ENCODE measurements at places on chromosomes 7 and 10. TPM values are rescaled to one million over a fixed set of nuclear protein-coding genes. Genes with fewer than 3 reads are reported as not detected.

IL6 gene
- total RNA-seq = not detected

POU6F2 gene
- 0.37 TPM for total RNA-seq

SFTPD gene
- not detected for total RNA-seq

SPDYE9 gene
- not detected for total RNA-seq

THNSL1 gene
- 1.6 TPM for total RNA-seq

GRCh38 chr10:77507291-77507880, 130.2 kb downstream of the KCNMA1 start:
- DNase-seq = no peak

- no peak for DNase-seq
Measured at GRCh38 chr10:88521791-88522190, 61.3 kb downstream of the RNLS start.

GRCh38 chr7:101031082-101031481, 11.2 kb downstream of the MUC17 start:
- no peak for DNase-seq

DNA sequence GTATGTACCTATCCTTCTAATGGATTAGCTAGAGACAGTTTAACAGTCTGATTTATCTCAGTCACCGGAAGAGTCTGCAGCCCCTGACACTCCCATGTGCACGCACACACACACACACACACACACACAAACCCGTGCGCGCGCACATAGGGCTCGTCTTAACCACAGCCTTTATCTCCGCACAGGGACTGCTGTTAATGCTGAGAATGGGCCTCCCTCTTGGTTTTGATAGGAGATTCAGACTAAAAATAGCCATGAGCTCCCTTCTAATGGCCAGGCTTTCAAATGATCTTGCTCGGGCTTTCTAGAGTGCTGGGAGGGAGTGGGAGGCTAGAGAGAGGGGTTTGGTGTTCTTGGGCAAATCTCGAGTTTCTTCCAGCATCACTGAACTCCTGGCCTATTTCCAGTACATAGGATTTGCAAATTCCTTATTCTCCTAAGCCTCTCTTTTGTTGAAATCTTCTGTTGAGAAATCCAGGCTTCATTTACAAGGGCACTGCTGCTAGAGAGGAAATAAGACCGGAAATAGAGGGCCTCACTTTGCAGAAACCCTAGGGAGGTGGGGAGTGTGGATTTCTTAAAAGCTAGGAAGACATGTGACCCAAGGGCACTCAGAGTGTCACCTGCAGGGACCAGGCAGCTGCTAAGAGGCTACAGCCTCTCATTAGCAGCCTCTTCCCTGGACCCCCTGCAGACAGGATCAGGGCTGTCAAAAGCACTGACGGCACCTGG, 2.4 kb downstream of the TMEM72 start:
- DNase-seq = peak; percentile 55

DNA sequence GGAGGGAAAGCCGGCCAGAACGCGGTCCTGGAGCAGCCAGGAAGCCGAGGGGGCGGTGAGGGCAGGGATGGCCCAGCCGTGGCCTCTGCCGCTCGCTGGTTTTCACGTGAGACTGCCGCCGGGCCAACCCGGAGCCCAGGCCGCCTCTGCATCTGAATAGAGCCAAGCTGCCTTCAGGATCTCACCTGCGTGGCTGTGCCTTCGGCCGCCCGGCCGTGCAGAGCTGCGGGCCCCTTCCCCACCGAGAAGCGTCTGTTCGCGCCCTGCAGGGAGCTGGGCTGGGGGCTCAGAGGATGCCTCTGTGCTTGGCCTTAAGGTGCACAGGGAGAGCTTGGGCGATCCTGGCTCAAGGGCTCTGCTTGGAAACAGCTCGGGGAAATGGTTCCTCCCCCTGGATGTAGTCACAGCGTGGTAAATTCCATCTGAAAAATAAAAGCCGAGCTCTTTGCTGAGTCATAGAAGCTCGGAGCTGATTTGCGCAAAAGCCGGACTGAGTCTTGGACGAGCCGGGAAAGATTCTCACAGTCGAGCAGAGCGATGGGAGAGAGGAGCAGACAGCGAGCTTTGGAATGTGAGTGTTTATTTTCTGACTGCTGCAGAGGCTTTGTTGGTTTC, at the start of gene JAKMIP3:
Gene JAKMIP3 (plus strand): TSS at position 456 of the 615 bp plus-strand sequence. CDS start 38,863 bp downstream, outside the sequence.
- peak; percentile 35 for DNase-seq

DNA sequence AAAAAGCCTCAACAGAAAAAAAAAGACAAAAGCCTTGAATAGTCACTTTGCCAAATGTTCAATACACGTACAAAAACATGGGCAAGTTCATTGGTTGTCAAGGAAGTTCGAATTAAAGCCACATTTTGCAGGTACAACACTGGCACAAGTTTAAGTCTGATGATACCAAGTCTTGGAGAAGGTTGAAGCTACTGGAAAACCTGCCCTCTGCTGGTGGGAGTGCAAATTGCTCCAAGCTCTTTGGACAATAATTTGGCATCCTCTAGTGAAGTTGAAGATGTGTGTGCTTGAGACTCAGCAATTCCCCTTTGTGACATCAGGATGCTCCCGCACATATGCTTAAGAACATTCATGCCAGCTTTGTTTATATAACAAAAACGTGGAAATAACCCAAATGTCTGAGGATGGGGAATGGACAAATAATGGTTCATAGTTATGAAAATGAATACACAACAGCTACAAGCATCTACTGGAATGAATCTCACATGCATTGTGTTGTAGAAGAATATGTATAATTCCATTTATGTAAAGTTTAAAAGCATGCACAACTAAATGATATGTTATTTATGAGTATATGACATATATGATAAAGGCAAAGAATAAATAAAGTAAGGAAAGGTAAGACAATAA, 120.0 kb upstream of the PLPP4 start:
- DNase-seq = peak; percentile 70

GRCh38 chr7:4951903-4952636, 6.9 kb downstream of the MMD2 start:
- DNase-seq = peak; percentile 53

- peak; percentile 63 for DNase-seq
Measured at GRCh38 chr10:77969114-77969513, 42.6 kb upstream of the DLG5 start.

- peak; percentile 14 for DNase-seq
Measured at GRCh38 chr10:11499425-11500071, 111.9 kb downstream of the USP6NL start.

DNA sequence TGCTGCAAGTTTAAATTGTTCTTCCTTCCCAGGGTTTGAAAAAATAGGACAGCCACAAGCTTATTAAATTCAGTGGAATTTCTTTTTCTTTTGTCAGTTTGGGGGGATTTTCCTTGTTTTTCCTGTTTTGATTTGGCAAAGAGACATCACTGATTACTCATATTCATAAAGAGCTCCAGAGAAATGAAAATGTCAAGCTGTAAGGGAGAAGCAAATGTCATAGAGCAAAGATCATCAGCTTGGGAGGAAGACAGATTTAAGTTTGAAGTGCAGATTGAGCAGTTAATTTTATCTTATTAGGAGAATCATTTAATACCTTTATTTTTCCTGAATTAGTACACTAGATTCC, 255.8 kb upstream of the PHYHIPL start:
- no peak for DNase-seq

DNA sequence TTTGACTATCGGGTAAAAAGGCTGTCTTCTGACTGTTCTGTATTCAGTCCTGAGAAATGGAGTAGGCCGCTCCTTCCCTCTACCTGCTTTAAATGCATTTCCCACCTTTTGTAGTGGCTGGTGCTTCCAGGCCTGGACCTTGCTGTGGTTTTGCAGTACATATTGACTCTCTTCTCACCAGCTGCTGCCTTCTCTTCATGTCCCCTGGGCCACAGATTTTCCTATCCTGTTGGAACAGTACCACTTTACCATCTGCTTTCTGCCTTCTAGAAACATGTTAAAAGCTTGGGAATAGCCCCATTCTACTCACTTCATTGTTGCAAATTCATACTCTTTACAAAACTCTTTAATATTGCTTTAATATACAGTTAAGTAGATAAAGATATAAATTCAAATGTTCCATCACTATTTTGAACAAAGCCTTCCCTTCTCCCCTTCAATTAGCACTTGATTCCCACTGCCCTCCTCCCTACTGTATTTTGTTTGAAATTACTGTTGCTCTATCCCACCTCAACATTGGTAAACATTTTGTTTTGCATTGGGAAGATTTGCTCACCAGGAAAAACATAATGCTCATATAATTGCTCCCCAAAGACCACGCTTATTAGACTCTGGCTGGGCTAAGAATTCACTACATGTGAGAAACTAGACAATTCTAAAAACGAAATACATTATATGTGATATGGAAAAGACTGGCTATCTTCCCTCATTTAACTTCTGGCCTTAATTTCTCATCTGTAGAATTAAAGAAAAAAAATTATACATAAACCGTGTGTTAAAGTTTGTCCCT, 17.3 kb upstream of the SEMA3C start:
- DNase-seq = no peak

GRCh38 chr10:6840201-6840691, 260.2 kb upstream of the PRKCQ start:
- no peak for DNase-seq

GRCh38 chr7:15889507-15889906, 203.0 kb upstream of the MEOX2 start:
- DNase-seq = peak; percentile 9
